Pons (tissue), 1 donor: ENCODE measurements at places on chromosomes 3 and 15.

DNA sequence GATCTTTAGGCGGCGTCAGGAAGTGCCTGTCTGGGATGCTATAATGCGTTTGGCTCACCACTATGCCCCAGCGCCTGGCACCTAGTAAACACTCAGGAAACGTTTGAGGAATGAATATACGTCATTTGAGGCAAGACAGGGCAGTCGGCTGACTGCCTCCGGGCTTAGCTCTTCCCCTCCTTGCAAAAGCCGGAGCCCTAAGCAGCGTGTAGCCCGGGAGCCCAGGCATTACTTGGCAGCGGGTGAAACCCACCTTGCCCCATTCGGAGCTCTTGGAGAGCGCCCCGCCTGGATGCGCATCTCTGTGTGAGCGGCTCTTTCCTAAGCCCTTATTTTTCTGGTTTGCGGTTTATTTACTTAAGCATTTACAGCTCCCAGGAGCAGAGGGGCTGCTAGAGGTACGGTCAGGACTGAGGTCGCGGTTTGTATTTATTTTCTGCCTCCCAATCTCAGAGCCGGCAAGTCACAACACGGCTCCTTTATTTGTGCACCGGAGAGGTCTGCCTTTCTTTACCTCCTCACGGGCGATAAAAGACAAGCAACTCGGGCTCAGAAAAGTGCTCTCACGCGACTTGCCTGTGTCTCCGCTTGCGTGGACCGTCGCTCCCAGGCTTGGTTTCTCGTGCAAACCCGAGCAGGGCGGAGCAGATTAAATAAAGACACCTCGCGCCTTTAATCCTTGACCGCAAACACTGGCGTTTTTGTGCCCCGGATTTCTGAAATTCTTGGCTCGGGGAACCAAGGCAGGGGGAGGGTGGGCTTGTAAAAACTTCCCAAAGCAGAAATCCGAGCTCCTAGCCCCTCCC is 737 bp upstream of the ITPR1 start:
- DNase-seq = peak; percentile 28

DNA sequence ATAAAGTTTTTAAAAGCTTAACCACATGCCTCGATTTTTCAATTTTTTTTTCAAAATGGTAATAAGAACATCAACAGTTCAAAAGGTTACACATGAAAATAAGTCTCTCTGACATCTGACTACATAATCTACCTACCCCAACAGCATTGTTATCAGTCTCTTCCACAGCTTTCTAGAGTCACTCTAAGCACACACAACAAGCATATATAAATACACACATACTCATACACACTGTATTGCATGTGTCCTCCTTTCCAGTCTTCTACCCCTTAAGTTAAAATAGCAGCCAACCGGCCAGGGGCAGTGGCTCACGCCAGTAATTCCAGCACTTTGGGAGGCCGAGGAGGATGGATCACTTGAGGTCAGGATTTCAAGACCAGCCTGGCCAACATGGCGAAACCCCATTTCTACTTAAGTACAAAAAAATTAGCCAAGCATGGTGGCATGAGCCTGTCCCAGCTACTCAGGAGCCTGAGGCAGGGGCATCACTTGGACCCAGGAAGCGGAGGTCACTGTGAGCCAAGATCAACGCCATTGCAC is 12.2 kb downstream of the TBL1XR1 start:
- DNase-seq = no peak

DNA sequence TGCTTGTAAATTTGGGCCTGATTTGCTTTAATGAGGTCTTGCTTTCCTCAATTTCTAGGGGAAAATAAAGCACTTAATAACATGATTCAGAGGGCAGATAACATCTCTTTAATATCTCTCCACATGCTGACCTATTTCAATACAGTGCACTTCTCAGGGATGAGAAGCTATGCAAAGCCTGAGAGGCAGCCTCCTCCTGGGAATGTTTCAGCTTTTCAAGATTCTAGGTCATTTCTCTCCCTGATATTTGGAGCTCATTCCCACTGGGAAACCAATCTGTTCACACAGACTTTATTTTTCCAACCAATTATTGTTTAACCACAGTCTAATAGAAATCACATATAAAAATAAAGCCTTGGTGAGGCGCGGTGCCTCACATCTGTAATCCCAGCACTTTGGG is 67.0 kb upstream of the LSAMP start:
- DNase-seq = peak; percentile 15

- DNase-seq = no peak
Measured at GRCh38 chr3:16653712-16654111, 48.5 kb upstream of the DAZL start.

- no peak for DNase-seq
Measured at GRCh38 chr15:87930457-87930856, 326.1 kb downstream of the NTRK3 start.

DNA sequence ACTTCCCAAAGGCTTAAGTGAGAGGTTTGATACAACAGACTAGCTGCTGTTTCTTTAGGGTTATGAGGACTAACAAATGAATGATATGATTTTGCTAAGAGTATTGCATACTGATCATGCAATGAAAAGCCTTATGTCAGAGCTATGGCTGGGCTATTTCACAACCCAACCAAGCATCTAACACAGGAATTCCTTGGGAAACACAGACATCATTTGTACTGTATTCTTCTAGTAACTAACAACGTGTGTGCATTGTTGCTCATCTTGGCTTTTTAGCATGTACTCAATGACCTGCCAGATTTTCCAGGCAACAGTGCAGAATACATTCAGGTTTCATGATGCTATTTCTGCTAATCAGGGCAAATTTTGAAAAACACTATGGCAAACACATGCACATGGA is 19.3 kb downstream of the PDZRN3 start:
- no peak for DNase-seq

- DNase-seq = no peak
Measured at GRCh38 chr15:99909592-99910295, 176.5 kb upstream of the LYSMD4 start.

DNA sequence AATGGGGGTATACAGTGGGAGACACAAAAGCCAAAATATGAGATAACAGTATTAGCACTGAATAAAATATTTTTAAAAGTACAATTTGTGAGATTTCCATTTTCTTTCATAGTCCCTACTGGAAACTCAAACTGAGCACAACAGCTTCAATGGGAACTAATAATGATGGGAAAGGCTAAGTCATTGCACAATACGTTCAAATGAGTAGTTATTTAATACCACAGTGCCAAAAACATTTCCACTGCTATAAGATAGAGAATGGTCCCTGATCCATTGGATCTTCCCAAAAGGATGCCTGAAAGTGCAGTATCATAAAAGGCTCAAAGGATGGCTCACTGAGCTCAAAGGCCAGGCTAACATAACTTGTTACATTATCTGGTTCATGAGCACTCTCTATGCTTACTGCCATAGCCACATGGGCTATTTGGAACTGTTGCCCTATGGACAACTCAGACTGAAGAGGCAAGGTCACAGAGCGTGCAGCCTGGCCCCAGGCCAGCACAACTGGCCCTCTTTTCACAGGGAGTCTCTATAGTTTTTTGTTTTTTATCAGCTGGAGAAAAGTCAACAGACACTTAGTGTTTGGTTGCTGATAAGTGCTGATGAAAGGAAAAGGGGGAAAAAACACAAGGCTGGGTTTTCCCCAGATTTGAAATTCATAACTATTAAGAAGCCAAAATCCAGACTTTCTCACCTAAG is 54.1 kb upstream of the PPIB start:
- DNase-seq = peak; percentile 7

DNA sequence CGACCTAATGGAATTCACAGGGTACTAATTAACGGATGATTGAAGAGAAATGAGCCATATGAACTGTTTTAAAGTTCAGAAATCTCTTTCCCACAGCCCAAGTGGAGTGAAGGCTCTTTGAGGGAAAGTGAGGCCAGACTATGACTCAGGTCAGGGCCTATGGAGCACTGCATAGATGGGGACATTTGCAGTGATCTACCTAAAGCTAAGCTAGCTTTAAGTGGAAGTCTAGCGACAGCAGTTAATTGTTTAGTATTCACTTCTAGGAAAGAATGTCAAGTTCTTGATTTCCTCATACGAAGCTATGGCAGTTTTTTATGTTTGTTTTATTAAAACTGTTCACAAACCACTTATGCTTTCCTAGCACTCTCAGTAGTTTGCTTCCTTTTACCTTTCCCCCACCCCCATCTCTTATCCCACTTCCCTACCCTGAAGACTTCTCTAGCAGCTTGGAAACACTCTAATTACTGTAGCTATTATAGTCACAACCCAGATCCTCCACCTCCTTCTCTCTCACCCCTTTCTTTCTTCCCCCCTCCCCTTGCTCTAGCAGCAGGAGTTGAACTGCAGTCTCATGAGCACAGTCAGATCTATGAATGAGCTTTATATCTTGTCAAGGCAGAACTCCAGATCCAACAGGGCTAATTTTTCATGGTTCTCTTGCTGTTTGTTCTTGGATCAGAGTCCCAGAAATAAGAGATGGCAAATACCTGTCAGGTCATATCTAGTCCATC is 6.2 kb downstream of the ZNF609 start:
- no peak for DNase-seq

DNA sequence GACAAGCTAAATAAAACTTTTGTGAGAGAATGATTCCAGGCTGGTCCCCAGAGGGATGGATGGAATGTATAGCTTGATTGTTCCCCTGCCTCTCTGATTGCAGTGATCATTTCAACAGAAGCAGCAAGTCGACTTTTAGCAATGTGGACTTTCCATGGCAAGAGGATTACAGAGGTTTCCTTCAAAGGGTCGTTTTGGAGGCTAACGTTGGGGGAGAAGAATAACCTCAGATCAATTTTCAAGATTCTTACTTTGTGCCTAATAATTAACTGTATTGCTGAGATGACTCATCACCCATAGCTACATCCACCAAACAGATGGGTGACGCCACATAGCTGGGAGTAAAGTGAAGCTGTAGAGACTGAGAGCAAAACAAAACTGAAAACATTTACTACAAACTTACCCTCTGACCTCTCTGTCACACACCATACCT is 79.9 kb downstream of the GTPBP8 start:
- no peak for DNase-seq

DNA sequence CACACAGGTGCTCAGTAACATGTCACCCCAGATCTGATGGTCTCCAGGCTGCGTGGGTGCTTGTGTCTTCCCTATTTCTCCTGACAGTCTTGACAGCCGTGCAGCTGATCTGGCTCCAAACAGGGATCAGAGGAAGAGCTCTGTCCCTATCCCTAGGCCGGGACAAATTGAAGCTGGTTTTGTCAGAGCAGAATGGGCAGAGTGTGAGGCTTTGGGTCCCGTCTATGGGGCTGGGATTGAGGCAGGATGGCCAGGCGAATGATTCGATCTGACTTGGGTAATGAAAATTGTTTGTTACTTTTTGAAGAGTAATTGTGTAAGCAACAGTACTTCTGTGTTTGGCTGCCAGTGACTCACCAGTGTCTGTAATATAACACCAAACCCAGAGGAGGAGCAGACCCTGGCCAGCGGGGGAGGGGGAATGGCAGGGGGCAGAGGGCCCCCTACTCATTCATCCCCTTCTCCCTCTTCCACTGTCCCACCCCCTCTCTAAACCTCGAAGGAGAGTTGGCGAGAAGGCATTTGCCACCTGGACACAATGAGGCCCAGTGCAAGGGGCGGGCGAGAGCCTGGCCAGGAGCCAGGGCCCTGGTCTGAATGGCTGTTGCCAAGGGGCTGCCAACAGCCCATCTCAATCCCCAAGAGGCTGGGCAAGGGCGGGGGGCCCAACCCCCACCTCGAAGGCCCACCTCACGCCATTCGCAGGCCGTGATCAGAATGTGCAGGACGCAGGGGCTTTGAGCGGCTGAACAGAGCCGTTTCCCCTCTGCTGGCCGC is 4.9 kb upstream of the MAGEF1 start:
- peak; percentile 42 for DNase-seq

- no peak for DNase-seq
Measured at GRCh38 chr3:150363420-150363819, 44.7 kb upstream of the TSC22D2 start.

- DNase-seq = peak; percentile 81
Measured at GRCh38 chr15:58522391-58522790, 90.6 kb downstream of the LIPC start.

DNA sequence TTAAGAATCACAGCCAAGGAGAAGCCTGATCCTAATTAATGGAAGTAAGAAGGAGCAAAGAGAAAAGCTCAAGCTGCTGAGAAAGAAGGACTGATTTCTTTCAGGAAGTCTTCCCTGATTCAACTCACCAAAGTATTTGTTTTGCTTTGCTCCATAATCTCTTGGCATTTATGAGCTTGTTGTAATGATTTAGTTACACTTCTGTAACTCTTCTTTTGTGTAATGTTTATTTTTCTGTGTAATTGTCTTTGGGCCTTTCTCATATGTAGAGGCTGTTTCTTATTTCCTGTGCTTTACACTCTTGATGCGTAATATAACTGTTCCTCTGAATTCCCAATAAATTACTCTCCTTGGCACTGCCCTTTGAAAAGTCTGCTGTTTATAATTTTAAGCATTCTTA is 80.0 kb downstream of the COL6A5 start:
- no peak for DNase-seq

- DNase-seq = no peak
Measured at GRCh38 chr15:52246686-52247431, 48.7 kb downstream of the MYO5C start.

DNA sequence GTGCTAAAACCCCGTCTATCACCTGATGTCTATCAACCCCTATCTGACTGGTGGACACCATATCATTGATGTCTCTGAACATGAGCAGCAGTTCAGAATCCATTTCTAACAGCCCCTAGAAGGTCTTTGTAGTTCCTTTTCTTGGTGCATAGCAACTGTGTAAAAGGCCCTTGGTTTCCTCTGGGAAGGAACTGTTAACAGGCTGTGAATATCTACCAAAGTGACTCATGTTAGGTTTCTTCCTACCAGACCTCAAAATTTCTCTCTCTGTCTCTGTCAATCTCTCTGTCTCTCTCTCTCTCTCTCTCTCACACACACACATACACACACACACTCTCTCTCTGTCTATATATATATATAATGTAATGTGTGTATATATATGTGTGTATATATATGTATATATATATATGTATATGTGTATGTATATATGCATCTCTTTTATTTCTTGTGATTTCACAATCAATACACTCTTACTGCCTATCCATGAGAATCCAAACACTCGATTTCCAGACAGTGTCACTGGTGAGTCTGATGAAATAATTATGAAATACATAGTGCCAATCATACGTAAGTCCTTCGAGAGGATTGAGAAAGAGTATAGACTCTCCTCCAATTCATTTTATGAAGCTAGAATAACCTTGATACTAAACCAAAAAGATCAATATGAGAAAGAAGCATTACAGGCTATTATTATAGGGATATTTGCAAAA is 335.9 kb upstream of the SLCO3A1 start:
- no peak for DNase-seq

DNA sequence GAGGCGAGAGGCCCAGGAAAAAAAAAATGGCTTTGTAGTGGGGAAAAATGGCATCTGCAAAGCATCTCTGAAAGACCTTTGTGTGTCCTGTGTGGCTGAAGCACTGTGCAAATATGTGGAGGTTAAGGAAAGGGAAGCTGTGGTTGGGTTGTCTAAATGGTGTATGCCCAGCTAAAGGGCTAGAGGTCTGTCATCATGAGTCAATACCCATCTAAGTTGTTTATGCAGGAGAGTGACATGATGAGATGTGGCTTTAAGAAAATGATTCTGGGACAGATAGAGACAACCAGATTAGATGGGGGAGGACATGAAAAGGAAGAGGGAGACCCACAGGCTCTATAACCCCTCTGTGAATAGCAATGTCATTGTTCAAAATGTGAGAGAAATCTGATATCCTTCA is 280.7 kb downstream of the MFSD1 start:
- no peak for DNase-seq

GRCh38 chr3:30760040-30760695 is 134.3 kb downstream of the GADL1 start:
- DNase-seq = no peak

GRCh38 chr3:159763011-159763601 is 225.5 kb upstream of the IL12A start:
- peak; percentile 58 for DNase-seq

- DNase-seq = no peak
Measured at GRCh38 chr3:120182613-120183511, 88.6 kb upstream of the GSK3B start.
